ENCODE measurements at places on chromosomes 3 and 15.

DNA sequence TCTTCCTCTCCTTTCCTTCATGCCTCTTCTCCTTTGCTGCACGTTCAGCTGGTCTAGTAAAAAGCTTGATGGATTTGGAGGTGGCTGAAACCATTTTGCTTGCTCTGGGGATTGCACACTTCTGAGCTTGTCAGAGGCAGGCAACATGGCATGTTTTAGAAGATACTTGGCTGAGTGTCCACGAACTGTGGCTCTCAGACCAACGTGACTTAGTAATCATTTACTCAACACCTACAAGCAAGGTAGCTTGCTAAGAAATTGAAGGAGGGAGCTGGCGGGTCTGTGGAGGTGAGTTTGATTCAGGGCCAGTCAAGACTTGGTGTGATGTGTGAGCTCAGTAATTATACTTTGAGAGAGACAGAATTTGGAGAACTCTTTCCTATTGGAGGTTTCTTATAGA lies 196.0 kb downstream of the LPP start:
- no peak for DNase-seq

DNA sequence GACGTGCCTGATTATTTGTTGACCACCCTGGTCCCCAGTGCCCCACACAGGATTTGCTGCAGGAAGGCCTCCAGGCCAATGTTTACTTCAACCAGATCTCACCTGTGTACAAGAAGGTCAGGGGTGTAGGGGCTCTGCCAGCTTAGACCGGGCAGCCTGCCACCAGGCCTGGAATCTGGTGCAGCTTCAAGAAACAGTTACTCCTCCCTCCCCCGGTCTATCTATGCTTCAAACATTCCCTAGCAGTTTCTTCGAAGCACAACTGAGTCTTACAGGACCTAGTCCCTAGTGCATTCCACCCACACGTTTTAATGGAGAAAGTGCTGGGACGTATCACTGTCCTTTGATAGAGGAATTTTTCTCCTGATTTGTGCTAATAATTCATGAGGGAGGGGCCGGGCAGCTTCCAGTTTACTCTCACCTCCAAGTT lies 8.0 kb downstream of the SH3BP5 start:
- DNase-seq = no peak

DNA sequence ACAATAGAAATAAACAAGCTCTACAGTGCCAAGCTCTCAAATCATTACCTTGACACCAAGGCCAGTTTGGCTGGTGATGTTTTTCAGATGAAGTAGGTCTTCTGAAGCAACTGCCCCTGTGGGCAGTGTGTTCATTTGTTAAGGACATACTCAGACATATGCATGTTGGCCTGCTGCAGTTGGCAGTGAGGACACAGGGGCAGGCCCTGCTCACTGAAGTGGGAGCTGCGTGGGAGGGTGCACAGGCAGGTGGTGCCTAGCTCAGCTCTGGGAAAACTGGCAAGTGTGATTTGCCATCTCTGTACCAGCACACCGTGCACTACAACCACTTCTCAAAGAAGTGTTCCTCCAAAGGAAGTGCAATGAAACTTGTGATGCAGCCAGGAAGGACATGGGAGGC lies 28.5 kb upstream of the SNRK start:
- DNase-seq = no peak

DNA sequence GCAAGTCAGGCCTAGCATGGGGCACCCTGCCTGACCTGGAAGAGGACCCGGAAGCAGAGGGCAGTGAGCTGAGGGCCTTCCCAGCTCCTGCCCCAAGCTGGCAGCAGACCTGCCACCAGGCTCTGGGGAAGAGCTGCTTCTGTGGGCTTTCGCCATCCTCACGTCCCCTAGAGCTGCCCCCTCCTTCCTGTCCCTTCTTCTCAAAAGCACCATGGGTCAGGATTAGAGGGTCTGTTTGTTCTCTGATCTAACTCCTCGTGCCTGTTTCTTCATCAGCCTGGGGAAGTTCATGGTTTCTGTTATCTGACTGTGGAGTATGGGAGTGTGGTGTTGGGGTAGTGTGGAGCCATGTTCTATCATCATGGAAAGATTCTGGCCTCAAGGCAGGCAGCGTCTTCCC lies 58.4 kb upstream of the POLG start:
- no peak for DNase-seq

- no peak for DNase-seq
These were observed 46.6 kb upstream of the FHIT start for GRCh38 chr3:61297821-61298220.

- no peak for DNase-seq
These were observed 21.9 kb downstream of the IL12A start for GRCh38 chr3:160010578-160010977.

DNA sequence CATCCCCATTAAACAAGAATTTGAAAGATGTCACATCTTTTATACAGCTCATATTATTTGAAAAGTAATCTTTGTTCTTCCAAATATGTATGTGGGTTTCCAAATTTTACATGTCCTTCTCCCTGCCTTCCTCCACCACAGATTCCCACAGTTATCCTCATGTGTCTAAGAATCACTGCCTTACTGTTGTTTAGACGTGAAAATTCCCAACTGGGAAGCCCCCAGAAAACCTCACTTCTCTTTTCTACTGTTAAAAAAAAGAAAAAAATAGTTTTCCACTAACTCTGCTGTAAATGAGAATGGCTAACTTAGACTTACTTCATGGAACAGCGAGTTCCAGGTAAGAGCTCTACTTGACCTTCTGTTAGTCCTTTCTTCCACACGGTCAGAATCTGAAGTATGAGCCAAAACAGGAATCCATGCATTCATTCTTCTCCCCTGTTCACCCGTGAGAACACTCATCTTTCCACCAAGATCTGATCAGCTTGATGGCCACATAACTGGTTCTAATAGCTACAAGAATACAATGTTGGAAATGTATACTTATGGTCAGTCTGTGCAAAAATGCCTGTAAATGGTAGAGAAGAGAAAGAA lies 17.9 kb upstream of the CSTA start:
- no peak for DNase-seq

DNA sequence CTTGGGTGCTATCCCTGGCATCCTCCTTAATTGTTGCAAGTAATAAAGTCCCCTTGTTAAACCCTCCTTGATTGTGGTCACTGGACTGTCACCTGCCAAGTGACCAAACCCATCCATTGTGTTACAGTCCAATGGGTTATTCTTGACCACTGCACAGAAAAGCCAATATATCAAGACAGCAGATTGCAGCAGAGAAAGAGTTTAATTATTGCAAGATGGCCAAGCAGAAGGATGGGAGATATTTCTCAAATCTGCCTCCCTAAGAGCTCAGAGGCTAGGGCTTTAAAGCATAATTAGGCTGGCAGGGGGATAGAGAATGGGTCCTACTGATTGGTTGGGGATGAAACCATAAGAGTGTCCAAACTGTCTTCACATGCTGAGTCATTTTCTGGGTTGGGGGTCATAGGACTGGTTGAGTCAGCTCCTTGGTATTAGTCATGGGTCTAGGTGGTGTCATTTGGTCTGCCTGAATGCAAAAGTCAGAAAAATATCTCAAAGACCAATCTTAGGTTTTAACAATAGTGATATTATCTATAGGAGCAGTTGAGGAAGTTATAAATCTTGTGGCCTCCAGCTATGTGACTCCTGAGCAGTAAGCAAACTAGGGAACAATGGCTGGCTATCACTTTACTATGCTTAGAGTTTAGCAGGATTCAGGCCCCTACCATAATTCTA lies 19.1 kb upstream of the XYLB start:
- peak; percentile 93 for DNase-seq

- DNase-seq = no peak
These were observed 98.9 kb upstream of the CLSTN2 start for GRCh38 chr3:139835830-139836683.

GRCh38 chr3:15449489-15450224 lies 22.3 kb downstream of the EAF1 start:
- no peak for DNase-seq

DNA sequence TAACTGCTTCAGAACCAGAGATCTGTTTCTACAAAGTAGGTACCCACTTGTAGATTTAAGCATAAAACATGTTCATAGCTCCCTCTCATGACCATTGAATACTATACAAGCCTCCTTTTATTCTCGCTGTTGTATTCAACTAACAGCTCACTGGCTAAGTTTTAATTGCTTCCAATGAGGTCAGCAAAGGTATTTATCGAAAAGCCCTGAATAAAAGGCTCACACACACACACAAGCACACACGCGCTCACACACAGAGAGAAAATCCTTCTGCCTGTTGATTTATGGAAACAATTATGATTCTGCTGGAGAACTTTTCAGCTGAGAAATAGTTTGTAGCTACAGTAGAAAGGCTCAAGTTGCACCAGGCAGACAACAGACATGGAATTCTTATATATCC lies at the start of gene FGF7:
FGF7 (plus strand) TSS at position 222 of the 400 bp plus-strand sequence. CDS start 1,056 bp downstream, outside the sequence.
- peak; percentile 4 for DNase-seq

DNA sequence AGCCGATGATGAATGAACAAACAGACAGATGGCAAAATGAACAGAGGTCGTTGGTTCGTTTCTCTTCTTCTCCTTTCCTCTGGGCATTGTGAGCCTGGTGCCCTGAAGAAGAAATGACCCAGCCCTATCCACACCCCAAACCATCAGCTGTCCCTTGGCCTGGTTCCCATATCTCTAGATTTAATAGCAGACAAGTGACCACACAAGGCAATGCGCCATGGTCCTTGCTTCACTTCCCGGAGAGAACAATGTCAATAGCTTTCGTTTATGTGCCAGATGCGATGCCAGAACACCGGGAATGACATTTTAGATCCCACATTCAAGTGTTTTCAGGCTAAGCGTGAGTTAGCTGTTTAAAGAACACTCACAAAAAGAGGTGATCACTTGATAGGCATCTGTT lies 17.7 kb downstream of the POC1A start:
- no peak for DNase-seq

- DNase-seq = peak; percentile 55
These were observed 64.1 kb downstream of the CDIN1 start for GRCh38 chr15:36643551-36643950.

GRCh38 chr15:28967066-28967465 lies 81.3 kb downstream of the APBA2 start:
- peak; percentile 64 for DNase-seq

GRCh38 chr15:77709135-77709886 lies 76.6 kb upstream of the LINGO1 start:
- DNase-seq = no peak

DNA sequence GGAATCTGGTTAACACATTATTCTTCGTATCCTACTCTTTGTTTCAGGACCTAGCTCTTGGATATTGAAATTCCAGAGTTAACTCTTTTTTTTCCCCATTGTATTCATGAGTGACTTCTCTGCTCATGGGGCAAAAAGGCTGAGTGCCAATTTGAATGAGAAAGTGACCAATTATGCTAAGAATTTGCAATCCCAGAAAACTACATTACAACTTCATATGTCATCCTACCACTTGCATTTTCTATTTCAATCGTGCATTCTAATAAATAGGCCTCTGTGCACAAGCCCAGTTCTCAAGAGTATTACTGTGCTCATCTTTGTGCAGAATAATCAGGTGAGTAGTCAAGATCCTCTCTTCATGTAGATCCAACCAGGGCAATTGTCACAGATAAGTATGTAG lies 537.8 kb downstream of the OTOL1 start:
- peak; percentile 84 for DNase-seq

GRCh38 chr15:101773496-101774100 lies 29.7 kb upstream of the OR4F6 start:
- DNase-seq = no peak

DNA sequence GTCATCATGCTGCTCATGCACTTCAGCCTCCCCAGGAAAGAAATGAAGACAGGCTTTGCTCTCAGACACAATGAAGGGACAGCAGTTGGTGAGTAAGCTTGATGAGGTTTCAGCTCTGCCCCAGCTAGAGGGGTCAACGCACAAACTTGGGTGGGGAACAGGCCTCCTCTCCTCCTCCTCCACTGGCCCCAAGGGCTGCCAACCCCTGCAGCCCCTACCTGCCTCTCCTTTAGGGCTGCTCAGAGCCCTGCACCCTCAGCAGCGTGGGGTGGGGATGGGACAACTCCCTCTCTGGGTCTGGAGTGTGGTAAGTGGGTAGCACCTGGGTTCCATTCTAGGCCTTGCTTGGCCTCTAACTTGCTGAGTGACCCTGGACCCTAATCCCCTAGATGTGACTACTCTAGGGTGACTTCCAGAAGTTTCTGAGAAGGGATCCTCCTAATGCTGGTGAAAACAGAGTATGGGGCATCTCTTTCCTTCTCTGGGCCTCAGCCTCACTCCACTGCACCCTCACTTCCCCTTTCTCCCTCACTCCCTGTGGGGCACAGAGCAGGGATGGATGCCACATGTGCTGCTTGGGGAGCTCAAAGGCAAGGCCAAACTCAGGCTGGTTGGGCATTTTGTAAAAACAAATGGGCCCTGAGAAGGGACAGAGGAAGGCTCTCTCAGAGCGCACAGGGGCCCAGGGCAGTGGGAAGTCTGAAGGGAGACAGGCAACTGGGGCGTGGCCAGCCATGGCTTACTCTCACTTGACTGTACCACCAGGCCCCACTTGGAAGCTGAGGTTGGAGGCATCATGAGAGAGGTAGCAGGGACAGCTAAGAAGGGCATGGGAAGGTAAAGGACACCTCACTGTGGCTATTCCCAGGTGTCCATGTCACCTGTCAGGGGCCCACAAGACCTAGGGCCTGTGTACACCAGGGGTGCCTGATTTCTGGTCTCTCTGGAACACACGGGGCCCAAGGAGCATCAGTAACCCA lies 64.0 kb downstream of the SYNM start:
- no peak for DNase-seq

- no peak for DNase-seq
These were observed 47.7 kb downstream of the CYP11A1 start for GRCh38 chr15:74319596-74320351.

DNA sequence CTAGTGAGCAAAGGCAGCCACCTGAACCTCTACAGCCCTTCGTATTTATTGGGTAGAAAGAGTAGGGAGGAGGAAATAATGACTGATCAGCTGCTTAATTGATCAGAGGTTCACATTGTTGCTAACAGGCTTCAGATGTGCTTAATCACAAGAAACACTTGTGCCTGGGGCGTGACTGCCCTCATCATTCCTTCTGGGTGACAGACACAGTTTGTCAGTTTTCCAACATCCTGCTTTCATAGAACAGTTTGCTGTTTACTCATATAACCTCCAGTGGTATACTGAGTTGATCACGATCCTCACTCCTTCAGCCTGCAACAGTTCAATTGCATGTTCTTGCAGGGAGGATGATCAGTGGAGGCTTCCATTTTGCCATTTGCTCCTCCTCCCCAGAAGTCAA lies 13.6 kb upstream of the CASR start:
- DNase-seq = peak; percentile 42

- DNase-seq = no peak
These were observed 160.1 kb upstream of the UBE2E1 start for GRCh38 chr3:23645533-23646183.

- no peak for DNase-seq
These were observed 84.9 kb upstream of the SPATA12 start for GRCh38 chr3:56975567-56975966.

DNA sequence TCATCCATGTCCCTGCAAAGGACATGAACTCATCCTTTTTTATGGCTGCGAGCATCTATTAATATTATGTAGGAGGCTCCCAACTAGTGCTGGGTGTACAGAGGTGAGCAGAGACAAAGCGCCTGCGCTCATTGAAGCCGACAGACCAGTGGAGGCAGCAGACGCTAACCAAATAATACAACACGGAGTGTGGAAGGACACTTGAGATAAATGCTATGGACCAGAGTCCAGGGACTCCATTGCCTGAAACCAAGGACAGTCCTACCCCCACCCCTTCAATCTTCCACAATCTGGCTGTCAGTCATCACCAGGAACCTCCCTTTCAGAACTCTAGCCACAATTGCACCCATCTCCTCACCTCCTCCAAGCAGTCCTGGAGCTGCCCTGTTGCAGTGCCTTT lies 41.5 kb downstream of the KLHL6 start:
- no peak for DNase-seq

- DNase-seq = peak; percentile 48
These were observed 10.4 kb downstream of the NR2F2 start for GRCh38 chr15:96340598-96341512.

- no peak for DNase-seq
These were observed 40.9 kb downstream of the RFTN1 start for GRCh38 chr3:16472593-16472992.
